ENCODE measurements at places on chromosomes 12 and 14. TPM values are rescaled to one million over a fixed set of nuclear protein-coding genes. Genes with fewer than 3 reads are reported as not detected.

DNA sequence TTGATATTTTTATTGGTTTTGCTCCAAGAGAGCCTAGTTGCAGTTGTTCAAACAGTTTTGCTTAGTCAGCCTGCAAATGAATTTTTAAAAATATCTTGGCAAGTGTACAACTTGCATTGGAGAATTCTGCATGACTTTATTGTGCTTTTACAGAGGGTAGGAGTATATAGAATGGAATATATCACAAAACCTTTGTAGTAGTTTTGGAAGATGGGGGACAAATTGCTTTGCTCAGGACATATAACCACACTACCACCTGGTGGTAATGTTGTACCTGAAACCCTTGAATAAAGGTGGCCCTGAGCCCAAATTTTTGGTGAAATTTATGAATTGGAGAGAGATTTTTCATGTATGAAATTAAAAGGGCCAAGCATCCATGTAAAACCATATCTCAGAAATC is 645.2 kb downstream of the MED13L start:
- no peak overlapping the region for H3K27ac ChIP-seq
- DNase-seq, result no peak
- no peaks in the 10 kb centered on the region for H3K27me3 ChIP-seq
- H3K4me3 ChIP-seq, result no peak overlapping the region
- H3K4me1 ChIP-seq, result no peaks in the 10 kb centered on the region

GRCh38 chr12:53300187-53300586 is 692 bp downstream of the MYG1 start:
- peak overlapping the region; percentile 86 for H3K4me3 ChIP-seq
- H3K4me1 ChIP-seq, result peaks cover 71% of the 10 kb centered on the region
- DNase-seq, result no peak

GRCh38 chr14:33934938-33935337 is 15.9 kb downstream of the EGLN3 start:
- no peaks in the 10 kb centered on the region for H3K36me3 ChIP-seq
- DNase-seq, result no peak
- no peak overlapping the region for H3K27ac ChIP-seq
- peaks cover 6% of the 10 kb centered on the region for H3K27me3 ChIP-seq

DNA sequence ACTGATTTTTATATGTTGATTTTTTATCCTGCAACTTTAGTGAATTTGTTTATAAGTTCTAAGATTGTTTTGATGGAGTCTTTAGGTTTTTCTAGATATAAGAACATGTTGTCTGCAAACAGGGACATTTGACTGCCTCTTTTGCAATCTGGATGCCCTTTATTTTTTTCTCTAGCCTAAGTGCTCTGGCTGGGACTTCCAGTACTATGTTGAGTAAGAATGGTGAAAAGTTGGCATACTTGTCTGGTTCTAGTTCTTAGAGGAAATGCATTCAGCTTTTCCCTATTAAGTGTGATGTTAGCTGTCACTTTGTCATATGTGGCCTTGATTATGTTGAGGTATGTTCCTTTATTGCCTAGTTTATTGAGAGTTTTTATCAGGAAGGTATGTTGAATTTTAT is 68.1 kb downstream of the ERC1 start:
- no peak overlapping the region for H3K27ac ChIP-seq
- no peak overlapping the region for H3K4me3 ChIP-seq

DNA sequence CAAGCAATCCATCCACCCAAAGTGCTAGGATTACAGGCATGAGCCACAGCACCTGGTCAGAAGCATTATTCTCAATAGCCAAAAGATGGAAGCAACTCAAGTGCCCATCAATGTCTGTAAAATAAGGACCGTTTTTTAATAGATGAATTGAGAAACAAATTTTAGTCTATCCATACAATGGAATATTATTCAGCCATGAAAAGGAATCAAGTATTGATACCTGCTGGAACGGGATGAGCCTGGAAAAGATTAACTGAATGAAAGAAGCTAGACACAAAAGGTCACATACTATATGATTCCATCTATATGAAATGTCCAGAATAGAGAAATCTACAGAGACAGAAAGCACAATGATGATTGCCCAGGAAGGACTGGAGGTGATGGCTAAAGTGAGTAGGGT is 9.1 kb upstream of the FBXW8 start:
- peaks cover 81% of the 10 kb centered on the region for H3K27me3 ChIP-seq
- no peak overlapping the region for H3K4me3 ChIP-seq
- no peaks in the 10 kb centered on the region for H3K4me1 ChIP-seq
- no peak overlapping the region for H3K27ac ChIP-seq
- H3K36me3 ChIP-seq, result no peaks in the 10 kb centered on the region

DNA sequence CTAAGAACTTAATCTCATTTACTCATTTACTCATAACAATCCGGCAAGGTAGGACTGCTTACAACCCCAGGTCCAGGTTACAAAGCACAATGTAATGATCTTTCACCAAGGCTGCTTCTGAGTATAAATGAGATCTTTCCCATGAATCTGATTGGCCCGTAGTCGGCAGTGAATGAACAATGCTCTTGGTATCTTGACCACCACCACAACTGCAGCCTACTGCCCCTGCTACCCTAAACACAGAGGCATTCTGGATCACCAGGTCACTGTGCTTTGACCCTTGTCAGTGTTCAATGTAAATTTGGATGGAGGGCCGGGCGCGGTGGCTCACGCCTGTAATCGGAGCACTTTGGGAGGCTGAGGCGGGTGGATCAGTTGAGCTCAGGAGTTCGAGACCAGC is 15.9 kb downstream of the FAM181A start:
- peaks cover 33% of the 10 kb centered on the region for H3K27me3 ChIP-seq
- H3K4me3 ChIP-seq, result no peak overlapping the region
- no peak overlapping the region for H3K27ac ChIP-seq
- peaks cover 36% of the 10 kb centered on the region for H3K4me1 ChIP-seq
- DNase-seq, result no peak

DNA sequence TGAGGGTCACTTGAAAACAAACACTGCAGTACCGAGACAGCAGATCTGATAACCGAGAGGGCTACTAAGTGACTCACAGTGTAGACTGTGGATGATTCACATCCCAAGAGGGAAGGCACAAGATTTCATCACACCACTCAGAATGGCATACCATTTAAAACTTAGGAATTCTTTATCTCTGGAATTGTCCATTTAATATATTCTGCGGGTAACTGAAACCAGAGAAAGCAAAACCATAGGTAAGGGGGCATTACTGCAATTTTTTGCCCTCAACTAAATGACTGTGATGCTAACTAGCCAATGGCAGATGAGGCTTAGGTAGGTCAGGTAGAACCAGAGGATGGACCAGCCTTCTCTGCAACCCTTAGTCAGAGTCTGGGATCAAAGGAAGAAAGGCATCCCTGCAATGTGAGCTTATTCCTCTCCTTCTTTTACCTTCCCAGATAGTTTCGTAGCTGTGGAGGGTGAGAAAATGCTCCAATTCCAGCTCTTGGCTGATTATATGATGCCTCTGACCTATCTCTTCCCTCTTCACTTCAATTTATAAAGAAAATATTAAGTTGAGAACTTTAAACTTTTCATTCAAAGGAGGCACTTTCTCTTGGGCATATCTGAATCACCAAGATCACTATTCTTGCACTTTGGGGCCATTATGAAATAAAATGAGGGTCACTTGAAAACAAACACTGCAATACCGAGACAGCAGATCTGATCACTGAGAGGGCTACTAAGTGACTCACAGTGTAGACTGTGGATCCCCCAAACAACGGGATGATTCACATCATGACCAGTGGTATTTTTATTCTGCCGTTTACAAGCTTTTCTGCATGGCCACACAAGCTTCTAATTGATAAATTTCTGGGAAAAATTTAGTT is 6.8 kb downstream of the ART4 start:
- H3K4me1 ChIP-seq, result peaks cover 41% of the 10 kb centered on the region
- no peak for DNase-seq
- peak overlapping the region; percentile 67 for H3K27ac ChIP-seq
- H3K4me3 ChIP-seq, result no peak overlapping the region
- no peaks in the 10 kb centered on the region for H3K27me3 ChIP-seq
- peaks cover 1% of the 10 kb centered on the region for H3K36me3 ChIP-seq

DNA sequence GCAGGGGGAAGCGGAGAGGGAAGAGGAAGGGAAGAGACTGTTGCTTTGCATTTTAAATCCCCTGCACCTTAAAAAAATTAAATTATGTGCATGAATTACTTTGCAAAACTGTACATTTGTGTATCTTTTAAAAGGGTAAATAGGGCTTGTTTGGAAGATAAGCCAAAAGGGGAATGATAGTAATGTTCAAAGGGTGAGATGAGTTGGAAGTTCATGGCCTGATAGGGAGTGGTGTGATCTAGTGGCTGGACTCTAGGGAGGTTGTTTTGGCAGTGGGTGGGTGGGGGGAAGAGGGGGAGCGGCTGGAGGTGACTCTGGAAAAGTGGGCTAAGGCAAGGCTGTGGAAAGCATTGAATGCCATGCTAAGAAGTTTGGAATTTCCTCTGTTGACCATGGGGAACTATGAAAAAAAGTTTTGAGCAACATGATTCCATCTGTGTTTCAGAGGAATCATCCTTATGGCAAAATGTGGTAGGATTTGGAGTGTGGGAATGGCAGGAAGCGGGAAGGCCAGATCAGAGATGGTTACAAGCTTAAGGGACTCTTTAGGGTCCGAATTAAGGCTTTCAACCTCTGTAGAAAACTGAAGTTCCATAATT is 25.5 kb upstream of the EMP1 start:
- no peak overlapping the region for H3K4me3 ChIP-seq
- no peaks in the 10 kb centered on the region for H3K27me3 ChIP-seq
- no peaks in the 10 kb centered on the region for H3K36me3 ChIP-seq
- peaks cover 58% of the 10 kb centered on the region for H3K4me1 ChIP-seq
- H3K27ac ChIP-seq, result peak overlapping the region; percentile 90

GRCh38 chr12:52307836-52308805 is 13.1 kb downstream of the KRT83 start:
- H3K36me3 ChIP-seq, result no peaks in the 10 kb centered on the region
- peak overlapping the region; percentile 73 for H3K4me3 ChIP-seq
- peaks cover 13% of the 10 kb centered on the region for H3K27me3 ChIP-seq
- peak overlapping the region; percentile 25 for H3K27ac ChIP-seq
- H3K4me1 ChIP-seq, result peaks cover 18% of the 10 kb centered on the region

- peak overlapping the region; percentile 82 for H3K27ac ChIP-seq
- peaks cover 39% of the 10 kb centered on the region for H3K4me1 ChIP-seq
- no peak overlapping the region for H3K4me3 ChIP-seq
- no peaks in the 10 kb centered on the region for H3K36me3 ChIP-seq
Measured at GRCh38 chr12:76020281-76020680, 11.3 kb downstream of the PHLDA1 start.

DNA sequence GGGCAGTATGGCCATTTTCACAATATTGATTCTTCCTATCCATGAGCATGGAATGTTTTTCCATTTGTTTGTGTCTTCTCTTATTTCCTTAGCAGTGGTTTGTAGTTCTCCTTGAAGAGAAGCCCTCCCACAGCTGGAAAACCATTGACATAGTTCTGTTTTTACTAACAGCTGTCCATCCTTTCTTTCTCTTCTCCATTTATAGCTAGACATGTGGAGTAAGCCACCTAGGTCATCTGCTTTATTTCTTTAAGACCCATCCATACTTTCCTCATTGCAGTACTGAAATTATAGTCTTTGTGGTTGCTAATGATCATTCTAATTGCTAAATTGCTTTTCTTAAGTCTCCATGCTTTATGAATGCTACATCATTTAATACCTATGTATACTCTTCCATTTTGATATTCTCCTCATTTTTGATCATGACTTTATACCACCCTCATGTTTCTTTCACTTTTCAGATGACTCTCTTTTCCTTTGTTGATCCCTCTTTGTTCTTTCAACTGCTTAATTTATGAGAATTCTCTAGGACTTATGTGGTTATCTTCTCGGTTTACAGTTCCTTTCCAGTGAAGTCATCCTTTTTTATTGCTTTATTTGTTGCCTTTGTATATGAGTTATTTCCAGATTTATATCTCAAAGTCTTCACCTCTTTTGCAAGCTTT is 114.2 kb downstream of the PCNX1 start:
- peaks cover 8% of the 10 kb centered on the region for H3K4me1 ChIP-seq
- DNase-seq, result no peak
- no peaks in the 10 kb centered on the region for H3K27me3 ChIP-seq
- peaks cover 39% of the 10 kb centered on the region for H3K36me3 ChIP-seq
- no peak overlapping the region for H3K4me3 ChIP-seq

DNA sequence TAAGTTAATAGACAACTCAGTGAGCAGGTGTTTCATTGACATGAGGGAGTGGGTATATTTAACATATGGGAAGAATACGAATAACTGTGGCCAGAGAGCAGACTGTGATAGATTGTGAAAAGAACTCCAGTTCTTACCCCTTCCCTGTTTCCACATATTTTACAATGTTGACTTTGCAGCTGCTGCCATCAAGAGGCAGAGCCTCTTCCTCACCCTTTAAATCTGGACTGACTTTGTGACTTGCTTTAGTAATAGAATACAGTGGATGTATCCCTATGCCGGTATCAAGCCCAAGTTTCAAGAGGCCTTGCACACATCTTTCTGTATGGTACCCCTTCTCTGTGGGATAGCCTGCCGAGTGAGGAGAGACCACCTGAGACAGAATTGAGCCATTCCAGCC is 356.7 kb downstream of the ETNK1 start:
- no peak overlapping the region for H3K27ac ChIP-seq
- peaks cover 1% of the 10 kb centered on the region for H3K4me1 ChIP-seq
- no peaks in the 10 kb centered on the region for H3K36me3 ChIP-seq
- no peak overlapping the region for H3K4me3 ChIP-seq

DNA sequence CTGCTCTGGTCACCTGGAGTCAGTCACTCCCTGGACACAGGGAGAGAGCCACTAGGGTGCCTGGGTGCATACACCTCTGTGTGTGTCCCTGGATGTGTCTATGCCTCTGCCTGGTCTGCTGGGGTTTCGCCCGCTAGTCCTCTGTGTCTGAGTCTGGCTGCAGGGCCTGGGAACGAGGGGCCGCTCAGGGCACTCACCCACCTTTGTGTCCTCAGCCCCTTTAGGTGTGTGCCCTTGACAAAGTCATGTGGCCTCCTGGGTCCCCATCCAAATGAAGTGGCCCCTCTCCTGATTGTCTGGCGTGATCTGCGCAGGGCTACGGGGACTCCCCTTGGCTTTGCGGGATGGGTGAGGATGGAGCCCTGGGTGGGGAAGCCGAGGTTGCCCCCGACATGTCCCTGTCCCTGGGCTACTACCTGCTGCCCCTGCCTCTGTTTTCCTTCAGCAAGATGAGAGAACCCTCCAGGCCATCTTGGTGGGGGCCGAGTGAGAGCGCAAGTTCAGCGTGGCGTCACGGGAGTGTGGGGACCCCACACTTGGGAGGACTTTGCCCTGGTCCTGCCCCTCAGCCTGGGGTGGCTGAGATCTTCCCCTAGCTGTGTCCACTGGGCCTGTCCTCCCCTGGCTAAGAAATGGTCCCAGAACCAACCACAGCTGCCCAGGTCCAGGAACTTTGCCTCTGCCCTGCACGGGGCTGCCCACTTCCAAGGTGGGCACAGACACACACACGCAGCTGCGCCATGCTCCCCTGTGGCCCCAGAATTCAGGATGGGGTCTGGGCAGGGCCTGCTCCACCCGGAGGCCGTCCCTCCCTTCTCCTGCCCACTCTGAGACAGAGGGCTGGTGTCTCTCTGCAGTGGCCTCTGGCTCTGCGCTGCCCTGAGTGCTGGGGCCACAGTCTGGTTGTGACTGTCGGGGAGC is 2.7 kb upstream of the AHNAK2 start:
- H3K4me1 ChIP-seq, result peaks cover 24% of the 10 kb centered on the region
- H3K27me3 ChIP-seq, result no peaks in the 10 kb centered on the region
- H3K27ac ChIP-seq, result no peak overlapping the region
- DNase-seq, result peak; percentile 80

GRCh38 chr12:108589028-108589839 is 8.7 kb downstream of the TMEM119 start:
- peaks cover 28% of the 10 kb centered on the region for H3K4me1 ChIP-seq
- no peaks in the 10 kb centered on the region for H3K27me3 ChIP-seq
- DNase-seq, result no peak
- no peak overlapping the region for H3K4me3 ChIP-seq
- no peak overlapping the region for H3K27ac ChIP-seq
- H3K36me3 ChIP-seq, result no peaks in the 10 kb centered on the region

Gene NPAS3
- 2.4 TPM for total RNA-seq

Gene TSPAN19
- total RNA-seq, result not detected

Gene NCOR2
- 381 TPM for total RNA-seq

Gene LYZ
- 0.21 TPM for total RNA-seq

Gene TAS2R50
- 3.1 TPM for total RNA-seq
